ENCODE measurements at places on chromosomes 1 and 21.
A peak's percentile ranks its signal among the peaks of the same experiment; 100 is the strongest.

DNA sequence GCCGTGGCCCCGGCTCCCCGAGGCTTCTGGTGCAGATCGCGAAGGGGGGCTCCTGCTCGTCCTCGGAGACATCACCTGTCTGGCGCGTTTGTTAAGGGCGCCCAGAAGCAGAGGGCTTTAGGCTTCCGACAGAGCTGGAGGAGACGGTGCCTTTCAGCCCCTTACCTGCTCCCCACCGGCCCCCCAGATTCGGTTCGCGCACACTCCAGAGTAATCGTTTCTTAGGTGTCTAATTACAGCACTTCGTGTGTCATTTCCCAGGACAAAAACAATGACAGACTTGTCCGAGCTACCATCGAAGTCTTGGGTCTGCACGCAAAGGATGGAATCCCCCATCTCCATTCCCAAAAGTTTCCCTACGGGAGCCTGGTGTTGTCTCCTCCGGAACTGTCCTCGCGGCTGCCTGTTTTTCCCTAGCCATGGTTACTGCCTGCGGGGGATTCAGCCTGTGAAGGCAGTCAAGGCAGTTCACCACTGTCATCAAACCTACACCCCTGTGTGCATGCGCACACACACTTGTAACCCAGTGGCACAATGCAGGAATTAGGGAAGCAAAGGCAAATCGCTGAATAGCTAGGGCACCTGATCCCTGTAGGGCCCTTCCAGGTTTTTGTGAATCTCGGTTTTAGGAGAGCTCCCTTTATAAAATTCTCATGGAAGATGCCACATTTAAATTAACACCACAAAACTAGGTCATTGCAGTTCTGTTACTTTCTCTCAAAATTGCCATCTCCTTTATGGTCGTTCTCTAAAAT lies 738 bp upstream of the CDC42BPA start:
- DNase-seq = no peak

- no peak for DNase-seq
Observed at GRCh38 chr1:65009724-65010420, 43.5 kb upstream of the JAK1 start.

DNA sequence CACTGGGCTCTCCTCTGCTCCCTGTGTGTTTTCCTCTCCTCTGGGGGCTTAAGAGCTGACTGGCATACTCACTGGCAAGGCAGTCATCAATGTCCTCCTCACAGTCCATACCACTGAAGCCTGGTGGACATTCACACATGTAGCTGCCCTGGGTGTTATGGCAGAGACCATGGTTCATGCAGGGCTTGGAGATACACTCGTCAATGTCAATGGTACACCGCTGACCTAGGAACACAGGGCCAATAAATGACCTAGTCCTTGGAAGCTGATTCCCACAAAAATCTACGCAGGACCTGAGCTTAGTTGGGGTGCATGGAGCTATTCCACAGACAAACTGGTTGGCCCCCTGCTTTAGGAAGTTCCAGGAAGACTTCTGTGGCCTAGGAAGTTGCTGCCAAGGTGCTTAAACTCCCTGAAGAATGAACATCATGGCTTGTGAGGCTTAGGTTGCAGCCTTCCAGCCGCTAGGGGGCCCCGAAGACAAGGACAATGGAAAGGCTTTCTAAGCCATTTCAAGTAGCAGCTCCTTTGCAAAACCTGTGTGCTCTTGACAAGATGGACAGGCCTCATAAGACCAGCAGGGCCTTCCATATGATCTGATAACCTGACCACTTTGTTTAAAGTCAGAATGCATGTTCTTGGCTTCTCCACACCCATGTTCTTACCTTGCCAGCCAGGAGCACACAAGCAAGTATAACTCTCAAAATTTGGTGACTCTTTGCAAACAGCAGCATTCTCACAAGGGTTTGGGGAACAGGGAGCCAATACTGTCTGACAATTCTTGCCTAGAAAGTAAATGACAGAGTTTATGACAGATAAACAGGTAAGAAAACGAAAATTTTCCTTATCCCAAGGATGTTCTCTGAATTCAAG lies 52.3 kb upstream of the ADAM30 start:
- DNase-seq = peak; percentile 29

DNA sequence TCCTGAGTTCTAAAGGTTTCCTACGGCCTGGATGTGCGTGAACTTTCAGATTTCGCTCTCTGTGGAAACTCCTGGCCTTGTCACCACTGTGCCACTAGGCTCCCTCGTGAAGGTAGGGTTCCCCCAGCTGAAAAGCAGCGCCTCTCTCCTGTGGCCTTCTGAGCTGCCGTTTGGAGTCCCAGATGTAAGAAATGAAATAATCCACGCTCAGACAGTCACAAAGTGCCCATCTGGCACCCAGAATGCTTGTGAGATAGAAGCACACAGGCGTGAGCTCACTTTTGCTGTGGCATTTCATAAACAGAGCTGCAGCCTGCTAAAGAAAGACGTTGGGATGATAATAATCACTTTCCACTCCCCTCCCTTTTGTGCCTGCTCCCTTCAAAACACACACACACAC lies 65.8 kb downstream of the LMO4 start:
- no peak for DNase-seq

DNA sequence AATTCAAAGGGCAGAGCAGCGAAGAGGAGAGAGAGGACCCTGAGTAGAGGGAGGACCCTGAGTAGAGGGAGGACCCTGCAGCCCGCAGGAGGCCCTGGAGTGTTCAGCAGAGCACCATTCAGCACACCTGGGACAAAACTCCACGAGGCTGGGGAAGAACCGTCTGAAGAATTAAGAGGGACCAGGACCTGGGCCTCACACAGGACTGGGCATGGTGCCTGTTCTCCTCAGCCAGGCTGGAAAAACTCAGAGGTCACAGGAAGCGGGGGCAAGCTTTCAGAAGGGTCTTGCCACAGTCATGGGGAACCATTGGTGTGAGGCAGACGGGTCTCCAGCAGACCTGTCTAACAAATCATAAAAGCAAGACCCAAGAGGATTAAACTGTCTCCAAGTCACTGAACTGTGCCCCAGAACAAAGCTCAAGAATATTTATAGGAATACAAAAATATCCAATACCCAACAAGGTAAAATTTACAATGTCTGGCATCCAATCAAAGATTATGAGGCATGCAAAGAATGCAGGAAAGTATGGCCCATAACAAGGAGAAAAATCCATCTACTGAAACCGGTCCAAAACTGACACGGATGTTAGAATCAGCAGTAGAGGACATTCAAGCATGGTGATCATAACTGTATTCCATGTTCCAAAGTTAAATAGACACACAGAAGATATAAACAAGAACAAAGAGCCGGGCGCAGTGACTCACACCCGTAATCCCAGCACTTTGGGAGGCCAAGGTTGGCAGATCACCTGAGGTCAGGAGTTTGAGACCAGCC lies 30.6 kb downstream of the MORN1 start:
- no peak for DNase-seq

Measured in activated T-helper 1 cell treated with Interleukin-2 at 50 U/mL for 16 hours (primary cell).